Panc1 (cell line): ENCODE measurements at places on chromosomes 3 and 15. TPM values are rescaled to one million over a fixed set of nuclear protein-coding genes. Genes with fewer than 3 reads are reported as not detected.

Gene XYLB
- total RNA-seq = 6.6 TPM

Gene ITIH4
- 1.5 TPM for total RNA-seq

Gene P2RY13
- not detected for total RNA-seq

- no peak overlapping the region for H3K4me3 ChIP-seq
- no peaks in the 10 kb centered on the region for H3K36me3 ChIP-seq
- no peak overlapping the region for H3K27ac ChIP-seq
- no peak for DNase-seq
- no peaks in the 10 kb centered on the region for H3K4me1 ChIP-seq
Measured at GRCh38 chr3:78402720-78403119, 1362.8 kb downstream of the ROBO2 start.

GRCh38 chr15:25347707-25348106, 91.1 kb downstream of the UBE3A start:
- H3K4me1 ChIP-seq = no peaks in the 10 kb centered on the region
- no peaks in the 10 kb centered on the region for H3K27me3 ChIP-seq
- no peak overlapping the region for H3K27ac ChIP-seq
- no peak for DNase-seq

GRCh38 chr15:47607695-47608094, 109.6 kb upstream of the SEMA6D start:
- H3K36me3 ChIP-seq = no peaks in the 10 kb centered on the region
- H3K4me3 ChIP-seq = no peak overlapping the region
- H3K4me1 ChIP-seq = no peaks in the 10 kb centered on the region
- DNase-seq = no peak

DNA sequence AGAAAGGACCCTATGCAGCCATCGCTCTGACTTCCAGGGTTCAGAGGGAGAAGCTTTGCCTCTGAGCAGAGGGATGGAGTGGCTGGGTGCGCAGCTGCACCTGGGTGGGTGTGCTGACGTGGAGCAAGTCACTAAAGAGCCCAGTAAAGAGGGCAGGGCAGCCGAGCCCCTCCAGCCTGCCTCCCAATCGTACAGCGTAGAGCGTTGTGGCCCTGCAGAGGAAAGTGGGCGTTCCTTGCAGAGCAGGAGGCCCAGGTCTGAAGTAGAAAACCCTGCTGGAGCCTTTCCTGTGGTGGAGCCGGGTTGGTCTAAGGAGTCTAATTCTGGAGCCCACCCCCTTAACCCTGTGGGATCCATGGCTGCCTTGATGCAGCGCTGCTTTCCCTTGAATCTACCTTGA, 61.0 kb downstream of the ABTB1 start:
- H3K4me3 ChIP-seq = no peak overlapping the region
- H3K27ac ChIP-seq = no peak overlapping the region
- H3K27me3 ChIP-seq = no peaks in the 10 kb centered on the region
- no peaks in the 10 kb centered on the region for H3K36me3 ChIP-seq

GRCh38 chr3:105912891-105913290, 44.1 kb upstream of the CBLB start:
- no peaks in the 10 kb centered on the region for H3K4me1 ChIP-seq
- no peaks in the 10 kb centered on the region for H3K27me3 ChIP-seq
- no peak for DNase-seq
- H3K27ac ChIP-seq = no peak overlapping the region

DNA sequence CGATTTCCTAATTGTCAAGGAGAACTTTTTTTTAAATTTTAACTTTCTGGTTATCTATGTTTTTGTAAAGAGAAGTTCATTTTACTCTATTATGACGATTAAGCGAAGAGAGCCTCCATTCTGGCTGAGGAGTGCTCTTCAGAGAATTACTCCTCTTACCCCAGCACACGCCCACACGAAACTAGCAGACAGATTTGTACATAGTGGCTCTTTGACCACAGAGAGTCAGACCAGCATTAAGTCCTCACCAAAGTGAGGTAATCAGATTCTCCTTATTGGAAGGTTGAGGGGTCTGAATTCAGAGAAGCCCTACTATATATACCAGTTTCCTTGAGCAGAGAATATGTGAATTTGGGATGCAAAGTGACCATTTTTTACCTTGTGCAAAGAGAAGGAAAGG, 204.8 kb upstream of the TSC22D2 start:
- H3K4me3 ChIP-seq = no peak overlapping the region
- H3K4me1 ChIP-seq = no peaks in the 10 kb centered on the region
- H3K27me3 ChIP-seq = no peaks in the 10 kb centered on the region; the same call in 1 of the 2 replicates
- no peak overlapping the region for H3K27ac ChIP-seq
- H3K36me3 ChIP-seq = no peaks in the 10 kb centered on the region
- DNase-seq = no peak
